NCI-H524 (cell line): ENCODE measurements at places on chromosomes 13 and 19.

- no peak for DNase-seq
These were observed 52.7 kb downstream of the ZNF627 start for GRCh38 chr19:11649941-11650340.

DNA sequence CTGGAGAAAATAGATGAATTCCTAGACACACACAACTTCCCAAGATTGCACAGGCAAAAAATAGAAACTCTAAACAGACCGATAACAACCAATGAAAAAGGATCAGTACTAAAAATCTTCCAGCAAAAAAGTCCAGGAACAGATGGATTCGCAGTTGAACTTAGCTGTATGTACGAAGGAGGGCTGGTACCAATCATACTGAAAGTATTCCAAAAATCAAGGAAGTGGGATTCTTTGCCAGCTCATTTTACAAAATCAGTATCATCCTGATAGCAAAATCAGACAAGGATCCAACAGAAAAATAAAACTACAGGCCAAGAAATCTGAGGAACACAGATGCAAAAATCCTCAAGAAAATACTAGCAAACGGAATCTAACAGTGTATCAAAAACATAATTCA lies 6.5 kb upstream of the LILRB2 start:
- no peak for DNase-seq

- no peak for DNase-seq
These were observed 666 bp downstream of the POMP start for GRCh38 chr13:28659621-28659970.

DNA sequence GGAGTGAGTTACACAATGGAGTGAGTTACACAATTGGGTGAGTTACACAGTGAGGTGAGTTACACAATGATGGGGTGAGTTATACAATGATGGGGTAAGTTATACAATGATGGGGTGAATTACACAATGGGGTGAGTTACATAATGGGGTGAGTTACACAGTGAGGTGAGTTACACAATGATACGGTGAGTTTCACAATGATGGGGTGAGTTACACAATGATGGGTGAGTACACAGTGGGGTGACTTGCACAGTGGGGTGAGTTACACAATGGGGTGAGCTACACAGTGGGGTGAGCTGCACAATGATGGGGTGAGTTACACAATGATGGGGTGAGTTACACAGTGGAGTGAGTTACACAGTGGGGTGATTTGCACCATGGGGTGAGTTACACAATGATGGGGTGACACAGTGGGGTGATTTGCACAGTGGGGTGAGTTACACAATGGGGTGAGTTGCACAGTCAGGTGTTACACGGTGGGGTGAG lies 52.5 kb upstream of the GAS6 start:
- no peak for DNase-seq

DNA sequence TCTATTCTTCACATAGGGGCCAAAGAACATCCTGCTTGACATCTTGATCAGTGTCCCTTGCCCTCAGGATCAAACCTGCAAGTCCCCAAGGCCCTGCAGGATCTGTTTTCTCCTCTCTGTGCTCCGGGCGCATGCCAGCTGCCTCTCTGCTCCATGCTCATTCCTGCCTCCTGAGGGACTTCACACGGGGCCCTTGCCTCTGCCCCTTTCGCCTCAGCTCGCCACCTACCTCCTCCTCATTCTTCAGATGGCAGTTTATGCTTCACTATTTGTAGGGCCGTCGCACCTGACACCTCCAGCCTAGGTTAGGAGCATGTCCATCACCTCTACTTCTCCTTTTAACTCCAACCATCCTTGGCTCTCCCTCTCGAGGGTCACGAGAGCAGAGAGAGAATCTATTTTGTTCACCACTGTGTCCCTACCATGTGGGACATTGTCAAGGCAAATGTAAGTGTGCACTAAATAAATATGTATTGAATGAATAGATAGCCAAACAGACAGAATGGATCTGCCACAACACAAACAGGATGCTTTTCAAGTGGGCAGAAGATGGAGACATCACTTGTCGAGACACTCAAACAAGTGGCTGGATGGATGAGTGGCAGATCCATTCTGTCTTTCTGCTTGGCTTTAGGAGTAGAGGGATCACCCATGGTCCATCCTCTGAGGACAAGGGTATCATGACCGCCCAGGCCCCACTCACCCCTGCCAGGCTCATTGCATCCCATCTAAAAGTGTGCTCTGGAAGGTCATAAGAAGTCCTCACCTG lies 29.6 kb downstream of the ACTN4 start:
- no peak for DNase-seq

- DNase-seq = no peak
These were observed 30.0 kb downstream of the DCLK1 start for GRCh38 chr13:36101157-36101556.

GRCh38 chr19:44807652-44808462 lies 1.0 kb upstream of the BCAM start:
- DNase-seq = no peak

GRCh38 chr19:44692379-44692721 lies 6.6 kb upstream of the CEACAM16 start:
- no peak for DNase-seq
